ENCODE measurements at places on chromosomes 12 and 14. TPM values are rescaled to one million over a fixed set of nuclear protein-coding genes. Genes with fewer than 3 reads are reported as not detected.

The INHBE gene
- 0.27 TPM for total RNA-seq

The L2HGDH gene
- 6.7 TPM for total RNA-seq

The M6PR gene
- 168 TPM for total RNA-seq

The TAS2R31 gene
- total RNA-seq: 5.7 TPM
